ENCODE measurements at places on chromosomes 13 and 19. TPM values are rescaled to one million over a fixed set of nuclear protein-coding genes. Genes with fewer than 3 reads are reported as not detected.
A peak's percentile ranks its signal among the peaks of the same experiment; 100 is the strongest.

Gene LILRA6
- 0.18 TPM for total RNA-seq

DNA sequence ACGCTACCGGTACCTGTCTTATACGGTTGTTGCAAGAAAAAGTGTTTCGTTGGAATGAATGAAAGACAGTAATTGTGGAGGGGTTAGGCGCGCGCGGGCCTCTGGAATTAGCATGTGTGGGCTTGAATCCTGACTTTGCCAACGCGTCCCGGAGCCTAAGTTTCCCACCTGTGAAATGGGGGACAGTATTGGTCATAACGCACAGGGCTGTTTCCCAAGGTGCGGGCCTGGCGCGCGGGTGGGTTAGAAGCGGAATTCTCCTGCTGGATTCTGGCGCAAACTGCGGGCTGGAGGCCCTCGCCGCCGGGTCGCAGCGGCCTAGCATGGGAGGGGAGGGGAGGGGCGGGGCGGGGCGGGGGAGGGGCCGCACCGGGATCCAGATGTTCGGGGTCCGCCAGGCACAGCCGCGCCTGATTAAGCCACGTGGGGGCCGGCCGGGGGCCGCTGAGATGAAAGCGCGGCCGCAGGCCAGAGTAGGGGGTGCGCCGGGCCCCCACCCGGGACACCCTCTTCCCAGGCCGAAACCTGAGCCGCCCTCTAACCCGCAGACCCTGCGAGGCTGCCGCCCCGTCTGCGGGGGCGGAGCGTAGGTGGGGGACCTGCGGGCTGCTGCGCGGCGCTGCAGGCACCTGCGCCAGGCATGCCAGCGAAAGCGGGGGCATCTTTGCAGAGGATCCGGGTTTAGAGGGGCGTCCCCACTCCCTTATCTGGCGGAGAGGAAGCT is 1.2 kb upstream of the TMEM59L start:
- H3K4me1 ChIP-seq = peaks cover 18% of the 10 kb centered on the region
- H3K4me3 ChIP-seq = no peak overlapping the region
- DNase-seq = no peak
- peaks cover 76% of the 10 kb centered on the region for H3K27me3 ChIP-seq
- no peak overlapping the region for H3K27ac ChIP-seq

DNA sequence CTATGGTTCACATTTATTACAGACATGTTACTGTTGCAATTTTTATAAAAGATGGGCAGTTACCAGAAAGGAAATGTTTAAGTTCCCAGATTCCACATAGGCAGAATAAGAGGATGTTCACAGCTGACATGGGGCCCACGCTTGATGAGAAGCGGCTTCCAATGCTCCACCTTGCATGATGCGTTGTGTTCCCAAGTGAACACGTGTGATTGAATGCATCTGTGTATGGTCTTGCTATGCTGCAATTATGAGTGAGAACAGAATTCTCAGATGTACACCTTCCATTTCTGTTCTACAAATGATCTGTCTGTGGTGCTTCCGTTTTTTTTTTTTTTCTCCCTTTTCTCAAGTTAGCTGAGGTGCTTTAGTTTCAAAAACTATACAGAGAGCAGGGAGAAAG is 15.5 kb downstream of the UPF3A start:
- H3K4me1 ChIP-seq = no peaks in the 10 kb centered on the region
- no peak overlapping the region for H3K4me3 ChIP-seq
- DNase-seq = no peak

- no peaks in the 10 kb centered on the region for H3K4me1 ChIP-seq
- H3K27me3 ChIP-seq = peaks cover 2% of the 10 kb centered on the region
- DNase-seq = no peak
Measured at GRCh38 chr19:16985403-16985802, 41.2 kb downstream of the CPAMD8 start.

DNA sequence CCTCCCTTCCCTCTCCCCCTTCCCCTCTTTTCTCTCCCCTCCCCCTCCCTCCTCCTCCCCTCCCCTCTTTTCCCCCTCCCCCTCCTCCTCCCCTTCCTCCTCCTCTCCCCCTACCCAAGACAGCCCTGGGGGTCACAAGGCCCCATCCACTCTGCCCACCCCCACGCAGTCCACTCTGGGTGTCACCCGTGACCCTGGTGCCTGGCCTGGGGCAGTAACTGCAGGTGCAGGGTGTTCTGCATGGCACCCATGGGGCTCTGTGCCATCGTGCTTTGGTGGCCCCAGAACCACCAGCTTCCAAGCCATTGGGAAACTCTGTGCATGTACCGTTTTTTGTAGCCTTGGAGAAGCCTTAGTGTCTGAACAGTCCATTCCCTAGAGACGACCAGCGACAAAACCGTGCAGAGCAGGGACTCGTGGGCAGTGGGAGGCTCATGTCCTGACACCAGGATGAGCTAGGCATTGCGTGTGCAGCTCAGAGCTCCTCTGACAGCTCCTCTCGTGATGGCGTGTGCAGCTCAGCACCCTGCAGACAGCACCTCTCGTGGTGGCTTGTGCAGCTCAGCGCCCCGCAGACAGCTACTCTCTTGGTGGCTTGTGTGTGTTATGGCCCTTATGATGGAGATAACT is 43.7 kb upstream of the F7 start:
- H3K27ac ChIP-seq = no peak overlapping the region
- DNase-seq = no peak
- no peaks in the 10 kb centered on the region for H3K27me3 ChIP-seq
- no peaks in the 10 kb centered on the region for H3K36me3 ChIP-seq

GRCh38 chr19:49496574-49497008 is 357 bp downstream of the RPS11 start:
- peak overlapping the region; percentile 99 for H3K27ac ChIP-seq
- H3K4me1 ChIP-seq = peaks cover 52% of the 10 kb centered on the region
- no peaks in the 10 kb centered on the region for H3K27me3 ChIP-seq
- H3K36me3 ChIP-seq = peaks cover 64% of the 10 kb centered on the region

Measured in activated CD8-positive, alpha-beta T cell treated with anti-CD3 and anti-CD28 coated beads, Interleukin-2, amount 10 ng/mL, durations not matched to agents 7 days and 5 days (primary cell).